ENCODE measurements at places on chromosomes 1 and 21.

GRCh38 chr1:110138956-110139355 is 11.3 kb upstream of the SLC6A17 start:
- no peak for DNase-seq

- no peak for DNase-seq
Measured at GRCh38 chr1:11862890-11863289, 4.1 kb upstream of the NPPB start.

GRCh38 chr21:43348801-43349261 is 78.1 kb downstream of the SIK1 start:
- no peak for DNase-seq

GRCh38 chr1:89999208-89999607 is 4.3 kb downstream of the ZNF326 start:
- no peak for DNase-seq

DNA sequence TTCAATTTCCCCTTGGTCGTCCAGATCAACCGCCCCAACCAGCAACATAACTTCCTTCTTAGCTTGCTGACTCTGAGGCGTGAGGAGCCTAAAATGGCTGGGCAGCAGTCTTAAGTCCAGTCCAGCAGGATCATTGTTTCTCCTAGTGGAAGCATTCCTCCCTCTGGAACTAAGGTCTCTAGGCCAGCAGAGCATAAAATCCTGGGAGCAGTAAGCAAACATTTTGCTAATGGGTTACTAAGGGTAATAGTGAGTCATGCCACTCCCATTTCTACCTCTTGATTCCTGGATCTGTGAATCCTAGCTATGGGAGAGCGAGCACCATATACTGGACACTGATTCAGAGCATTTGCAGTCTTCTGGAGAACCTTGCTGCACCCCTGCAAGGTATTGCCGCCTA is 59.9 kb downstream of the ADSS2 start:
- no peak for DNase-seq
